ENCODE measurements at places on chromosomes 11 and 22. TPM values are rescaled to one million over a fixed set of nuclear protein-coding genes. Genes with fewer than 3 reads are reported as not detected.
A peak's percentile ranks its signal among the peaks of the same experiment; 100 is the strongest.

The OR4C3 gene
- not detected for total RNA-seq

The ARVCF gene
- 95.0 TPM for total RNA-seq

The NAV2 gene
- 125 TPM for total RNA-seq

- H3K27me3 ChIP-seq: no peaks in the 10 kb centered on the region
- H3K4me3 ChIP-seq: no peak overlapping the region
- no peak overlapping the region for H3K27ac ChIP-seq
These were observed 23.6 kb upstream of the ALKBH3 start for GRCh38 chr11:43856993-43857392.

GRCh38 chr22:48315439-48316256 is 1512.0 kb downstream of the BRD1 start:
- no peaks in the 10 kb centered on the region for H3K36me3 ChIP-seq
- no peaks in the 10 kb centered on the region for H3K4me1 ChIP-seq
- H3K27ac ChIP-seq: no peak overlapping the region
- H3K27me3 ChIP-seq: no peaks in the 10 kb centered on the region
- no peak for DNase-seq

DNA sequence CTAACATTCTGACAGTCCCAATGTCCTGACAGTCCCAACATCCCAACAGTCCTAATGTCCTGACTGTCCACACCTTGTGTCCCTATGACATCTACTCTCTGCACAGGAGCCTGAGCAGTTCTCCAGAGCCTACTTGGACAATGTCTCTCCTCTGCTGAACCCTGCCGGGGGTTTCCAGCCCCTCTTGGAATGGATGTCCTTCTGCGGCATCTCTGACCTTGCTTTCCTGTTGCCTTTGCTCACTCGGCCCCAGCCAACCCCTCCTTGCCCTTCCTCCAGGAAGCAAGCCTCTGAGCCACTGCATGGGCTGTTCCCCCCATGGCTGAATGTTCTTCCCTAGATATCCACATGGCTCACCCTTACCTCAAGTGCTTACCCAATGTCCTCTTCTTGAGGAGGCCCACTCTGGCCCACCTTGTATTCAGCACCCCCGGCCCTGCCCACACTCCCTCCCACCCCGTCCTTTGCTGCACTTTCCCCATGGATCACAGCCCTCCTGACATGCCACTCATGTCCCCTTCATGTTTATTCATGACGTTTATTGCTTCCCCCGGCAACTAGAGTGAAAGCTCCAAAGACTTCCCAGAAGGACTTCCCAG is 59.5 kb downstream of the DHCR7 start:
- no peaks in the 10 kb centered on the region for H3K36me3 ChIP-seq
- H3K27me3 ChIP-seq: no peaks in the 10 kb centered on the region
- H3K4me3 ChIP-seq: no peak overlapping the region

DNA sequence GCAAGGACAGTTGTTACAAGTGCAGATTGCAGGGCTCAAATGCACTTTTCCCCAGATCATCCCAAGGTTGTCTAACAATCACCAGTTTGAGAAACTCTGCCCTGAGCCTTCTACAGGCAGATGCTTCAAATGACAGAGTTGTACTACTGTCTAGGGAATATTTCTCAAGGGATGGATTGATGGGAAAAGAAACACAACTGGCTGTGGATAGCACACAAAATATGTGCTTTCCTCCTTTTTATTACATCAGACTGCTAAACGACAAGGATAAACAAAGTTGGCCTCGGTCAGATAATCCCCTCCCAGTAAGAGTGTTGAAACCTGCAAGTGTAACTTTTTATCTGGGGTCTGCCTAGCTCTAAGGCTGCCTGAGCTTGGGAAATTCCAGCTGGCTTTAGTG is 46.6 kb upstream of the SORL1-AS1 start:
- H3K4me3 ChIP-seq: no peak overlapping the region
- H3K27ac ChIP-seq: no peak overlapping the region
- H3K36me3 ChIP-seq: peaks cover 7% of the 10 kb centered on the region

- no peaks in the 10 kb centered on the region for H3K27me3 ChIP-seq
- DNase-seq: no peak
- no peak overlapping the region for H3K4me3 ChIP-seq
- H3K36me3 ChIP-seq: no peaks in the 10 kb centered on the region
These were observed 9.3 kb upstream of the MSANTD4 start for GRCh38 chr11:106031202-106031810.

DNA sequence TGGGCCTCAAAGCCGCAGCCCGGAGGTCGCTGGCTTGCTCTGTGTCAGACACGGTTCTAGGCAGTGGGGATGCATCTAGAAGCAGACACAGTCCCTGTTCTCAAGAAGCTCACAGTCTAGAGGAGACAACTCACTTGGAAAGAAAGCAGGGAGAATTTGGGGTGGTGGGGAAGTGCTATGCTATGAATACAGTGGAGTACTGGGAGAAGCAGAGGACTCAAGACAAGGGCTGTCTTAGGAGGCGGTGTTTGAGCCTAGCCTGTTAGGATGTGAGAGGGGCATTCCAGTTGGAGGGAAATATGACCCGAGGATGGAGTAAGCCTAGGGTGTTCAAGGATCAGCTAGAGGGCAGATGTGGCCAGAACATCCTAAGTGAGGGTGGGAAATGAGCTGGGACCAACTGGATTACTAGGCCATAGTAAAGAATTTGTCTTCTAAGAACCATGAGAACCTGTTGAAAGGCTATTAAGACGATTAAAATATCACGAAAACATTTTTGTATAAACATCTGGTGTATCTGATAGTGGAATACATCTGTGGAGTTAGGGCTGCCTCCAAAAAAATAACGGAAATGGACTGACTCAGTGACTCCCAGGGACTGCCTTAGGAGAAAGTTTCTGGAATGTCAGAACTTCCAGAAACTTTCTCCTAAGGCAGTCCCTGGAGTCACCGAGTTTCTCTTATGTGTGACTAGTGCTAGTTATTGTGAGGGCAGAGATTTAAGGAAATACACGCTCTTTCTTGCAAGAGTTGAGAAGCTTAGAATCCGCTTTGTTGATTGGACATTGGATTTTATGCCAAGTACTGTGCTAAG is 1.1 kb upstream of the PITPNB start:
- no peak for DNase-seq
- peaks cover 42% of the 10 kb centered on the region for H3K4me1 ChIP-seq
- peak overlapping the region; percentile 86 for H3K4me3 ChIP-seq
- no peaks in the 10 kb centered on the region for H3K27me3 ChIP-seq

- no peak for DNase-seq
- no peak overlapping the region for H3K4me3 ChIP-seq
- H3K36me3 ChIP-seq: no peaks in the 10 kb centered on the region
- H3K27me3 ChIP-seq: no peaks in the 10 kb centered on the region
- no peak overlapping the region for H3K27ac ChIP-seq
These were observed 191.4 kb downstream of the ARHGAP42 start for GRCh38 chr11:100878474-100878873.

DNA sequence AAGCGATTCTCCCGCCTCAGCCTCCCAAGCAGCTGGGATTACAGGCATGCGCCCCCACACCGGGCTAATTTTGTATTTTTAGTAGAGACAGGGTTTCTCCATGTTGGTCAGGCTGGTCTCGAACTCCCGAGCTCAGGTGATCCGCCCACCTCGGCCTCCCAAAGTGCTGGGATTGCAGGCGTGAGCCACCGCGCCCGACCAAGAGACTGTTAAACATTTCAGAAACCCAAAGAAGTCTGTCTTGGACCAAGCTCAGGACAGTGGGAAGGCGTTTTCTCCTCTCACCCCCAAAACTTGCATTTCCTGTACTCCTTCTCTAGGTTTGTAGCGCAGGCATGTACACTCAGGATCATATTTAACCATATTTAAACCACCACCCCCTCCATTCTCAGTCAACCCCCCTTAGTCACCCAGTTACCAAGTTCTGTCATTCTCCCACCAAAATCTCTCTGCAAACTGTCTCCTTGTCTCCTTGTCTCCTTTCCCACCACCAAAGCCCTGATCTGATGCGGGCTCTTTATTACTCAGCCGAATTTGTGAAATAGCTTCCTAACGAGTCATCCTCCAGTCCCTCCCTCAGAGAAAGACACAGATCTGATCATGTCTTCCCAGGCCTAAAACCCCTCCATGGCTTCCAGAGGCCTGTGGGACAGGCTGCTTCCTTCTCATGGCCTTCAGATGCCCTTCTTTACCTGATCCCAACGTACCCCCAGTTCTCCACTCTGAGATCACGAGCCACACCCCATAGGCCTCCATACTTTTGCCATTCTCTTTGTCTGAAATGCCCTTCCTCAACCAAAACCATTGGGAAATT is 29.0 kb upstream of the CREB3L1 start:
- H3K27ac ChIP-seq: no peak overlapping the region
- no peak overlapping the region for H3K4me3 ChIP-seq
- no peaks in the 10 kb centered on the region for H3K27me3 ChIP-seq

DNA sequence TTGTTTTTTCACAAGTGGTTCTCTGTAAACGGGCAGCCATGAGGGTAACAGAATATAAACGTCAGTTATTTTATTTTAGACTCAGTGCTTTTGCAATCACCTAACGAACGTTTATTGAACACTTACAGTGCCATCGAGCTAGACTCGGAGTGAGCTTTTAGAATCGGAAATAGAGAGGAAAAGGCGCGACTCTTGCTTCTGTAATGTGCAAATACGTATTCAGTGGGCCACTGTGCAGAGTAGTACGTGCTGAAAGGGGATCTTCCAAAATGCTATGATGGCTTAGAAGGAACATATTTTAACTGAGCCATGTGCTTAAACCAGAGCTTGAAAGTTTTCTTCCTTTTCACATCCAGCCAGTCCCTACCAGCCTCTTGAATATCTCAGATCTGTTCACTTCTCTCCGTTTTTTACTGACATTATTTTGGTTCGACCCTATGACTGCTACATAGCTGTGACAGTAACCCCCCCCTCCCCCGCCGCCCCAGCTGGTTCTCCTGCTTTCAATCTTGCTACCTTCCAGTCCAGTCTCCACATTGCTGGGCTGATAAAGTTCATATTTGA is 468 bp downstream of the DDIAS start:
- peak overlapping the region; percentile 92 for H3K4me3 ChIP-seq
- H3K27ac ChIP-seq: no peak overlapping the region
- H3K27me3 ChIP-seq: no peaks in the 10 kb centered on the region
- H3K4me1 ChIP-seq: peaks cover 26% of the 10 kb centered on the region
- no peak for DNase-seq

GRCh38 chr11:76185931-76186401 is 20.3 kb downstream of the WNT11 start:
- no peak overlapping the region for H3K27ac ChIP-seq
- no peak overlapping the region for H3K4me3 ChIP-seq
- no peak for DNase-seq
- no peaks in the 10 kb centered on the region for H3K36me3 ChIP-seq
- no peaks in the 10 kb centered on the region for H3K27me3 ChIP-seq
- H3K4me1 ChIP-seq: no peaks in the 10 kb centered on the region

GRCh38 chr11:119612814-119613213 is 116.2 kb downstream of the NECTIN1 start:
- no peaks in the 10 kb centered on the region for H3K27me3 ChIP-seq
- H3K36me3 ChIP-seq: no peaks in the 10 kb centered on the region
- H3K4me1 ChIP-seq: peaks cover 12% of the 10 kb centered on the region
- H3K4me3 ChIP-seq: no peak overlapping the region

DNA sequence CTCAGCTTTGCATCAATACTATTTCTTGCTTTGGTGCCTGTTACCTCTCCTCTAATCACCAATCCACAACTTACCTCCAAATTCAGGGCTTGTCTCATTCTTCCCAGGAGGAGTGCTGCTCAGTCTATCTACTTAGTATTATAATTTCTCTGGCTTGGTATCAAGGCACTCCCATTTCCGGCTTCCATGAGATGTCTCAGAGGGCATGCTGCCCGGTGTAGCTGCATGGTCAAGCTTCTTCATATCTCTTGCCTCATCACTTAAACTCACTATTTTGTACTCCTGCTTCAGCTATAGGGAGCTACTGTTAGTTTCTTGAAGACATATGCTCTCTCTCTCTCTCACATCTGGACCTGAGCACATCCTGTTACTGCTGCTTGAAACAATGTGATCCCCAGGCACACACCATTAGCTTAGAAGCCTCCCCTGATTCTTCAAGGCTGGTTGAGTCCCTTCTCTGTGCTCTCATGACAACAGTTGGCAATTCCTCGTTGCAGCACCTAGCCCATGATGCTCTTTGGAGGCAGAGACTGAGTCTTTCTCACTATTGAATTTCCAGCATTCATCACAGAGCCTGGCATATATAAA is 182.8 kb upstream of the SYN3 start:
- no peak overlapping the region for H3K27ac ChIP-seq
- no peaks in the 10 kb centered on the region for H3K36me3 ChIP-seq
- H3K4me1 ChIP-seq: no peaks in the 10 kb centered on the region

- no peak for DNase-seq
- H3K27ac ChIP-seq: no peak overlapping the region
- no peak overlapping the region for H3K4me3 ChIP-seq
- no peaks in the 10 kb centered on the region for H3K4me1 ChIP-seq
- no peaks in the 10 kb centered on the region for H3K36me3 ChIP-seq
These were observed 284.4 kb upstream of the MTNR1B start for GRCh38 chr11:92685049-92685448.

GRCh38 chr11:10450462-10451425 is 4.3 kb upstream of the AMPD3 start:
- no peak overlapping the region for H3K27ac ChIP-seq
- no peaks in the 10 kb centered on the region for H3K27me3 ChIP-seq
- H3K36me3 ChIP-seq: no peaks in the 10 kb centered on the region
- DNase-seq: no peak

DNA sequence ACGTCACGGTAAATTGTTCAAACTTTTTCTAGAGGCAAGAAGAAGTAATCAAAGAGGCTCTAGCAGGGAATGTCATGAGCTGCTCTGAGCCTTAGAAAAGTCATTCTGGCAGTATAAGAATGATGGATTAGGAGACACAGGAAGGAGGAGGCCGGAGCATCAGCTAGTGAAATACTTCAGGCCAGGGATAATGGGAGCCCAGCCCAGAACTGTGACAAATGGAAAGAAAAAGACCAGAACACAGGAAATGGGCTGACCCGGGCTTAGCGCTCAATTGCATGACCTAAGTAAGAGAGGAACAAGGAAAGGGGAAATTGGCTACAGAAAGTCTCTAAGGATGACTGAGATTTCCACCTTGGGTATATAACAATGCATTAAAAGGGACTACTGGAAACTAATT is 108.6 kb downstream of the LARGE1 start:
- peak; percentile 13 for DNase-seq
- peak overlapping the region; percentile 39 for H3K27ac ChIP-seq
- no peaks in the 10 kb centered on the region for H3K36me3 ChIP-seq
- H3K4me3 ChIP-seq: no peak overlapping the region
- no peaks in the 10 kb centered on the region for H3K27me3 ChIP-seq

DNA sequence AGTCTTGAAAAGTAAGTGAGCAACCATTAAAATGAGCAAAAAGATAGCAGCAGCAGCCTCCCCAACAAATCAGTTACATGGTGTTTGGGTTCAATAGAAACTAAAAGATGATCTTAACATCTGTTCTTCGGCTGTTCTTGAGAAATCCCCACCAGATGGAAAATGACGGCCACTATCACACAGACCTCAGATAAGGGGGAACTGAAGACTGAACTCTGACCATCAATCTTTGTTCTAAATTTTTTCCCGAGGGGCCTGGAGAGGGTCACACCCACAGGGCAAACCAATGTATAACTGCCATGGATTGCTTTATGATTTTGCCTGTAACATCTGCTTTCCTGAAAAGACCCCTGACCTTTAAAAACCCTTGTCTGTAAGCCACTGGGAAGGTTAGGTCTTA is 624.8 kb upstream of the KIRREL3 start:
- no peak overlapping the region for H3K27ac ChIP-seq
- H3K4me1 ChIP-seq: no peaks in the 10 kb centered on the region
- DNase-seq: no peak
- no peak overlapping the region for H3K4me3 ChIP-seq
- H3K36me3 ChIP-seq: no peaks in the 10 kb centered on the region

- H3K27ac ChIP-seq: no peak overlapping the region
- no peaks in the 10 kb centered on the region for H3K4me1 ChIP-seq
- no peak for DNase-seq
- no peak overlapping the region for H3K4me3 ChIP-seq
- H3K27me3 ChIP-seq: no peaks in the 10 kb centered on the region
- H3K36me3 ChIP-seq: no peaks in the 10 kb centered on the region
These were observed 44.9 kb upstream of the TH start for GRCh38 chr11:2216400-2217064.

Measured in thoracic aorta (tissue), 2 donors.